Activated CD8-positive, alpha-beta memory T cell treated with anti-CD3 and anti-CD28 coated beads, Interleukin-2, amount 10 ng/mL, durations not matched to agents 7 days and 5 days (primary cell): ENCODE measurements at places on chromosomes 12 and 14.

DNA sequence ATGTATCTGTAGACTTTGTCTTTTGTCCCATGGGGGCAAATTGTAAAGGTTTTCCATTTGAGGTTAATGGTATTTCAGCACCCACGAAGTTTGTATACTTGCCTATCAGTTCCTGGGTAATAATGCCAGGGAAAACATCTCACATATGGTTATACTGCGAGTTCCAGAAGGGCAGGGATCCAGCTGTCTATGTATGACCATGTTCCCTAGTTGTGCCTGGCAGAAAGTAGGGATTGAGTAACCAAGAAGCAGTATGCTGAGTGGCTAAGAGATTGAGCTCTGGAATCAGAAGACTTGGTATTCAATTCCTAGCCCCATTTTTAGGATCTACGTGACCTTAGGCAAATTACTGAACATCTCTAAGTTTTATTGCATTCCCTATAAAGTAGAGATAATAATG is 173.2 kb upstream of the PWP1 start:
- no peak for DNase-seq

- no peak for DNase-seq
Observed at GRCh38 chr14:40576880-40577478, 1029.7 kb upstream of the LRFN5 start.

- DNase-seq, result no peak
Observed at GRCh38 chr12:13154027-13154538, 42.4 kb upstream of the EMP1 start.

GRCh38 chr14:57501039-57501557 is 7.4 kb upstream of the CCDC198 start:
- DNase-seq, result no peak
